Epithelial cell of prostate (primary cell): ENCODE measurements at places on chromosomes 6 and 20.

DNA sequence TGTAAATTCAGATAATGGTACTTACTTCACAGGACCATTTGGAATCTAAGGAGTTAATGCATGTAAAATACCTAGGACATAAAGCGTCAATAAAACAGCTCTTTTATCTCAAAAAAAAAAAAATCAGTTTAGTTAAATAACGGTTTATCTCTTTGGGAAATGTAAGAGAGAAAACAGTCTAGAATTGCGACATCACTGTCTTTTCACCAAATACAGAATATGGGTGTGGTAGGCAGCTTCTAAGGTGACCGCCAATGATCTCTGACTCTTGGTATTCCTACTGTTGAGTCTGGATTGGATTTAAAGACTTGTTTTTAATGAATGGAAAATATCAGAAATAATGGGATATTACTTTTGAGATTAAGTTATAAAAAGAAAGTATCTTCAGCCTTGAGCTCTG is 111.5 kb downstream of the EYS start:
- no peak for DNase-seq

DNA sequence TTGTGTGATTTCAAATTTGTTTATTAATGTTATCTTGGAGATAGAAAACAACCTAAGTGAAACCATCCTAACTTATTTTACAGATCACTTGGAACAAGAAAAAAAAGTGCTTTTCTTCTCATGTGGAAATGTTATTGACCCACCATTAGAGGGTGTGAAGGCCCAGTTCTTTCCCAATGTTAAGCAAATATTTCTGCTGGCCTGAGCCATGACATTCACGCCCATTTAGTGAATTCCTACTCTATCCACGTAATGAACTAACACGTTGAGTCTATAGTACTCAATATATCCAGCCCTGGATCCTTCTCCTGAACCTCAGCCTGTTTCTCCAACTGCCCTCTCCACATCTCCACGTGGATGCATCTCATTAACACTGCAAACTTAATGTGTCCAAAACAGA is 180.6 kb upstream of the ZFP64 start:
- DNase-seq = no peak

- DNase-seq = no peak
Measured at GRCh38 chr20:15179381-15179780, 842.0 kb upstream of the FLRT3 start.

DNA sequence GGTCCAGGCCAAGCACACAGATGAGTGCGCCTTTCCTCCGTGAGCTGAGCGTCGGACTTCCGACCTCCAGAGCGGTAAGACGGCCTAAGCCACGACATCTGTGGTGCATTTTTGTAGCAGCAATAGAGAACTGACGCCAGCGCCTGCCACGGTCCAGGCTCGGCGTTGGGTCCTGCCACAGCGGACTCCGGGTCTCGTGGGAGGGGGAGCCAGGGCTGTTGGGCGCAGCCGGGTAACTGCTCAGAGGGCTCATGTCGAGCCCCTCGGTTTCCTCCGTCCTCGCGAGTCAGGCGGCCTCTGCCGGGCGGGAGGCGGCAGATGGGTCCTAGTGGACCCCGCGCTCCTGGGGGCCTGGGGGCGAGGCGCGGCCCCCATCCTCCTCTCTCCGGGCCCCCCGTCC is 216.1 kb downstream of the QKI start:
- DNase-seq = no peak

GRCh38 chr6:48615041-48615440 is 504.0 kb upstream of the PTCHD4 start:
- DNase-seq = no peak

- no peak for DNase-seq
Measured at GRCh38 chr6:20620043-20620442, 85.8 kb downstream of the CDKAL1 start.

DNA sequence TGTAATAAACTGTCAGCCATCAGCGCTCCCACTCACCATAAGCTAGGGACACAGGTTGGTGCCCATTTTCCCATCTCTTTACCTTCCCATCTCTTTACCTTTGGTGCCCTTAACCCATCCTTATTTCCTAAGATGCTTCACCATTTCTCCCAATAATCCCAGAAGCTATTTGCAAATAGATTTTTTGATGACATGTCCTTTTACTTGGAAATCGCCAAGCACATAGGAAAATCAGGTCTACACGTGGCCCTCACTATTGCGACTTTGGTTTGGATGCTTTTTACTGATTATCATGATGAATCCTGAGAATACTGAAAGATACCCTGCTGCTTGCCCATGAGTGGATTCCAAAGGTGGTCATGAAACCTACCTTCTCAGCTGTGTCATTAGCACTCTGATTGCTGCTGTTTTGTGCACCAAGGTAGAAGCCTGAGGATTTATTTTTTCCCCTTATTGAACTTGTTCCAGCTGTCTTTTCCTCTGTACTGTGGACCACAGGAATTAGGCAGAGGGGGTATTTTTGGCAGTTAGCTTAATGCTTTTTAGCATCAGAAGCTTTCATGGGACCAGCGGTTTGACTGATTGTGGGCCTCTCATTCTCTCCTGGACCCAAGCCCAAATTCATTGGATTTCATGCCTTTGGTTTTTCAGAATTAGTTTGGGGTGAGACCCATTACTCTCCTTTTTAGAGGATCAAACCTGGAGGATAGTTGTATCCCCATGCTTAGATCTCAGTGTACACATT is 229.6 kb upstream of the RIN2 start:
- no peak for DNase-seq

DNA sequence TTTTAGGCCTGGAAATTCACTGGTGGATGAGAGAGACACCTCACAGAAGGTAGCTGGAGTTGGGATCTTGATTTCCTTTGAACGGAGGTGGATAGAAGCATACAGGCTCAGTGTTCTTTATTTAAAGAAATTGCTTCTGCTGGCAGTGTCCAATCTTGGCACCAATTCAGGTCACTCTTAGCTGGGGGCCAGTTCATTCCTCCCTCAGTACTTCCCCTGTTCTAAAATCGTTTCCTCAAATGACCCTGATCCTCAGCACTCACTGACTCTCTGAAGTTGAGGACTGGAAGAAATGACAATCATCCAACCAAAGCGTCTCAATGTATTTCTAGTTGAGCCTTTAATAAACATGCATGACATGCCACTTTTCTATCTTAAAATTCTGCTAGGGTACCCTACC is 472.5 kb upstream of the BTBD3 start:
- no peak for DNase-seq

- no peak for DNase-seq
Measured at GRCh38 chr20:16301986-16302385, 271.3 kb downstream of the KIF16B start.

DNA sequence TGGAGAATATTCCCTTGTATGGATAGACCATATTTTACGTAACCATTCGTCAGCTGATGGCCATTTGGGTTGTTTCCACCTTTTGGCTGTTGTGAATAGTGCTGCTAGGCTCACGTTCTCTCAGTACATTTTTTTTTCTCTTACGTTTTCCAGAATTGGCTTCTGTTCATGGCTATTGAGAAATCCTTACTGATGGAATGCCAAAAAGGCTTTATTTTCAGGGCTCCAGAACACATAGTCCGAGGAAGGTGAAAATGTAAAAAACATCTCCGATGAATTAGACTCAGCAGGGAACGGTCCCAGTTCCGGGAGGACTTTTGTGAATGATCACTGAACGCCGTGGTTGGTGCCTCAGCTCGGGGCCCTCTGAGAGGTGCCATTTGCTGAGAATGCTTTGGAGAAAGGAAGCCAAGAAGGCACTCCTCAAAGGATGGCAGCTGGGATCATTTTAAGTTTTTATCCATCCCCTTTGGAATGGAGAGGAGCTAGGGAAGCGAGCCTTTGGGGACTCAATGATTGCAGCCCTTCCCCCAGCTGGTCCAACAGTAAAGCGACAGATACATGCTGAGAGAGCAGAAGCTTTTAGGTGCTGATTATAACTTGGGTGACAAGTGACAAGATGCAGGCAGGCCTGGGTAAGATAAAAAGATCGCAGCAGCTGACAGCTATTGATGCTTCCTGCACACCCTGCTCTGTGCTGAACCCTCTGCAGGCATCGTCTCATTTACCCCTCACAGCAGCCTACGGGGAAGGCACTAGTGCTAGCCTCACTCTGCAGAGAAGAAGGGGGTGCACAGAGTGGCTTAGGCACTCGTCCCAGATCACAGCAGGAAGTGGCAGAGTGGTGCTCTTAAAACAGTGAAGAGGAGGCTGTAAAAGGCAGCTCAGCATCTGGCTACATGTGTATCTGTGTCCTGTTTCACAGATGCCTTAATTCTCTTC is 133.4 kb upstream of the KCNG1 start:
- no peak for DNase-seq

GRCh38 chr6:73577676-73578075 is 56.8 kb upstream of the EEF1A1 start:
- DNase-seq = no peak

DNA sequence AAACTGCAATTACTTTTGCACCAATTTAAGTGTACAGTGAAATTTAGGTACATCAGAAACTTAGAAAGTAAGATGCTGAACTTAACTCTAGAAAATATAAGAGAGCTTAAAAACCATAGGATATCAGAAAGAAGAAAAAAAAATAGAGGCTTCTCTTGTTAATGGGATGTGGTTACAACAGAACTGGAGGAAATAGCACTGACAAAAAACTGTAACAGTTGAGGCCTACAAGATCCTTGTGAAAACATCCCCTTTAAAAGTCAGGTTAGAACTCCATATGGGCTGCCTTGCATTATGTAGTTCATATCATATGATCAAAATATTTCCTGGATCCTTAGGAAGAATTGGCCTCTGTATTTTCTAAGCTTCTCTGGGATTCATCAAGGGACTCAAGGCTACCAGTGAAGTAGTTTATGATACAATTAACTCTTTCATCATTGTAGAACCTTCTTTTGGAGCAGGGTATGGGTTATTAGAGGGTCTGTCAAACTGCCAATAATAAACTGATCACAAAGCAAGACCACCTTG is 24.8 kb downstream of the MTCL3 start:
- no peak for DNase-seq

GRCh38 chr6:154797857-154798256 is 64.6 kb downstream of the SCAF8 start:
- no peak for DNase-seq

DNA sequence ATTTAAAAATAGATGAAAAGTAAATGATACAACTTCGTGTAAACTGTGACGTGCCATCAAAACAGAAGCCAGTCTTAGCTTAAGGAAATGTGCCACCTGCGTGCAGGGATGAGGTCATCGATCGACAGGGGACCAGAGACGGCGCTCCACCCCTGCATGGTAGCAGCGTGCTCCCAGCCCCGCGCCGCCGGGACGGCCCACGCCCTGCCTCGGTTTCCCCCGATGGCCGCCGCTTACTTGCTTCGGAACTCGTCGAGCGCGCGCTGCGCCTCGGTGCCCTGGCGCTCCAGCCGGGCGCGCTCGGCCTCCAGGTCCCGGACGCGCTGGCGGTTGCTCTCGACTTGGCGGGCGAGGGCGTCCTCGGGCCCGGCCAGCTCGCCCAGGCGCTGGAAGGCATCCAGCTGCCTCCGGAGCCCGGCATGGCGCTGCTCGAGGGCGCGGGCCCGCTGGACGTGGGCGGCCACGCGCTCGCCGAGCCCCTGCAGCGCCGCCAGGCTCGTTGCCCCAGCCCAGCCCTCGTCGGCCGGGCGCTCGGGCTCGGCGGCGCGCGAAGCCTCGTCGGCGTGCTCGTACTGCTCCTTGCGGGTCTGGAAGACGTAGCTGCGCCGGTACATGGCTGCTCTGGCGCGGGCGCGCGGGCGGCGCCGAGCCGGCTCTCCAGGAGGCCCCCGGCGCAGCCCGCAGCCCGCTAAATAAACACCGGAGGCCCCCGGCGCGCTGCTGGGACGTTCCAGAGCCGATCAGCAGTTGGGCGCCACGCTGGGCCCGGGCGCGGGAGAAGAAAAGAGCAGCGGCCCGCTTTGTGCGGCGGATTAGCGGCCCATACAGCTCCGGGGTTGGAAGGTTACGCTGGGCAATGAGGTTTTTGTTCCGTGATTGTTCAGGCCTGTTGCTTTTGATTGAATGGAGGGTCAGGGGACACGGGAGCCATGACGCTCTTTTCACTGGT is at the start of gene BFSP1:
BFSP1 (minus strand) TSS at position 664 of the 949 bp plus-strand sequence; CDS start at position 614, 50 bp downstream.
- DNase-seq = no peak

- no peak for DNase-seq
Measured at GRCh38 chr20:8399947-8400346, 267.9 kb downstream of the PLCB1 start.

DNA sequence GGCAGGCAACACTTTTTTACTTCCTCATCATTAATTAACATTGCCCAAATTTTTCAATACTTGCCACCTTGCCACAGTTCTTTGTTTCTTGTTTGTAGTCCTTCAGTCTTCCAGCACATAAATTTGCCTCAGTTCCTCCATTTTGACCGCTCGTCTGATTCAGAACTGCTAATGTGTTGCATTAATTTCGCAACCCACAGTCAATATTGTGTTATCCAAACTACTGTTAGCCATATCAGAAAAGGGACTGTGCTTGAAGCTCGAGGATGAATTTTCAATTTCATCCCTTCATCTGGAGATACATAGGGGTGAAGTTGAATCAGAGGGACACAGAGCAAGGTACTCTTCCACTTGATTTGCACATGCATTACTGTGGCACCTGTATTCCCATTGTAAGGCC is 421.5 kb downstream of the CDKAL1 start:
- no peak for DNase-seq

- DNase-seq = no peak
Measured at GRCh38 chr6:18410412-18410811, 23.3 kb downstream of the RNF144B start.

DNA sequence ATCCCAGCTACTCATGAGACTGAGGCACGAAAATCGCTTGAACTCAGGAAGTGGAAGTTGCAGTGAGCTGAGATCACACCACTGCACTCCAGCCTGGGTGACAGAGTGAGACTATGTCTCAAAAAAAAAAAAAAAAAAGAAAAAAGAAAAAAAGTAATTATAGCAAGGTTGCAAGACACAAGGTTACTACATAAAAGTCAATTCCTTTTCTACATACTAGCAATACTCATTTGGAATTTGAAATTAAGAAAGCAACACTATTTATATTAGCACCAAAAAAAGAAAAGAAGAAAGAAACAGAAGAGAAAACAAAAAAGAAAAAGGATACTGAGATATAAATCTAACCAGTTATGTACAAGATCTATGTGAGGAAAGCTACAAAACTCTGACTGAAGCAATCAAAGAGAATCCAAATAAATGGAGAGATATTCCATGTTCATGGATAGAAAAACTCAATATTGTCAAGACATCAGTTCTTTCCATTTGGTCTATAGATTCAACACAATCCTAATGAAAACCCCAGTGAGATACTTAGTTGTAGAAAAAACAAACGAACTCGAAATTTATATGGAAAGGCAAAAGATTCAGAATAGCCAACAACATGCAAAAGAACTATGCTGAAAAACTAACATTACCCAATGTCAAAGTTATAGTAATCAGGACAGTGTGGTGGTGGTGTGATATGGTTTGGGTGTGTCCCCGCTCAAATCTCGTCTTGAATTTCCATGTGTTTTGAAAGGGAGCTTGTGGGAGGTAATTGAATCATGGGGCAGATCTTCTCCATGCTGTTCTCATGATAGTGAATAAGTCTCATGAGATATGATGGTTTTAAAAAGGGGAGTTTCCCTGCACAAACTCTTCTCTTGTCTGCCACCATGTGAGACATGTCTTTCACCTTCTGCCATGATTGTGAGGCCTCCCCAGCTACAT is 73.3 kb downstream of the GPX5 start:
- no peak for DNase-seq

DNA sequence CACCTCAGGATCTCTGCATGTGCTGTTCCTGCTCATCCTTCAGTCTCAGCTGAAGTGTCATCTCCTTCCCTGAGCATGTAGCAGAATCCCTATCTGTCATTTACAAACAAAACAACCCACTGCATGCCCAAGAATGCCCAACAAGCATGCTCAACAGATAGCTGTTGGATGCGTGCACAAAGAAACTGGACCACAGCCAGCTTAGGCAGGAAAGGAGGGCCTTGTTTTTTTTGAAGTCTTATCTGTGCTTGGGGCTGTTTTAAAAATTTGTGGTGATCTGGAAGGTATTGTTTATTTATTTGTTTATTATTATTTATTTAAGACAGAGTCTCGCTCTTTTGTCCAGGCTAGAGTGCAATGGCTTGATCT is 18.5 kb upstream of the SLC16A10 start:
- DNase-seq = no peak
